ENCODE measurements at places on chromosomes 3 and 15.

DNA sequence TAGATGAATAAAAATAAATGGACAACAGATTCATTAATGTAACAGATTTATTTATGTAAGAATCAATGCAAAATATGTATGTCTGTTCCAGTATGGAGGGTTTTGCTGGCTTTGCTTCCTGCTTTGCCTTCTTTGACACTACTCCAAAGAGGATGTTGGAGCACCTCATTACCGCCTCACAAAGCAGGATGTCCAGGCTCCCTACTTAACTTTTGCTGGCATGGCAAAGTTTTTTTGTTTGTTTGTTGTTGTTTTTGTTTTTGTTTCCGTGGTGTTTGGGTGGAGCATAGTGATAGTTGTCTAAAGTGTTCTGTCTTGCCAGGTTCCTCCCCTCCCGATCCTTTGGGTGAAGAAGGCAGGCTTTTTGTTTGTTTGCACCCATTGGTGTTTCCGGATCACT is 38.7 kb downstream of the DIPK2A start:
- no peak for DNase-seq

DNA sequence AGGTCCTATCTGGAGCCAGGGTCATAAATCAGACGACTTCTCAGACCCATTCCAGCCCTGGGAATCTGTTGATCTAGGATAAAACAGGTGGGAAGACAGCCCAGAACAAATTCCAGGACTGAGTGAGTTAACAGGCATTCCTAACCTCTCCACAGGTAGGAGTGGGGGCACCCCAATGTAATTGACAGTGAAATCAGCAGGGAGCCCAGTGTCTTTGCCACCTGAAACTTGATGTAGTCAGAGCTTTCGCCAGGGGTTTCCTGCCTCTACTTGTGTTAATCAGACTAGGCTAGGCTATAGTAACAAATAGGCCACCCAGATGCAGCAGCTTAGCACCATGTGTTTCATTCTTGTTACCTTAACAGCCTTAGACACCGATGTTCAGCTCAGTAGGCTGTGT is 2.7 kb upstream of the HEG1 start:
- DNase-seq: no peak

DNA sequence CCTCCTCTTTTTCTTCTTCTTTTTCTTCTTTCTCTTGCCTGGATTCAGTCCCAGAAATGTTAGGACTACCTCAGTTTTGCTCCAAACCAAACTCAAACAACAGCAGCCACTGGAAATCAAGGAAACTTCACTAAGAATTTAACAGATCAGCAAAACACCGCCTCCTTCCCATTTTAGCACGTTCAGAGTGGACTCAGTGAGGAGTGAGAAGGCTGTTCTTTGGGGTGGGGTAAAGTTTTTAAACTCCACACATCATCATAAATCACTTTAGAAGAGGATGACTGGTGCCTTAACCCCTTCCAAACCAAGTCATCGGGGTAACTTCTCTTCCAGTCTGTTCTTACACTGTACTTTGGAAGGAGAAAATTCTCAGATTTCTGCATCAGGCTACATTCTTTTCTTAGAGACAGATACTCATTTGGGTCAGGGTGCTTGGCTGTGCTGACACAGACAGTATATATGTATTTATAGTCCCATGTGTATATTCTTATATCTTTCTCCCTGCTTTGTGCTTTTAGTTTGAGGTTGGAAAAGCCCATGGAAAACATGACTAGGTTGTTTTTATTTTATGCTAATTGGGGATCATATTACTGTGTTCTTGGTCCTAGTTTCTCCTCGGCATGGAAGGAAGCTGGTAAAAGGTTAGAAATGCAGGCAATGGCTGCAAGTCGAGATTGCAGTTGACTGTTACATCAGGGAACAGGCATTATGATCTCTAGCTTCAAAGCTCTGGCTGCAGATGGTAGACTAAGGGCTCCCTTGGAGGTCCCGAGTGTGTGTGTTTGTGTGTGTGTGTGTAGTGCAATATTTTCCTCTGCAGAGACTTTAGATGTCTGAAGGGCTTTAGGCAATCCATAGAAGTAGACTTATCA is at the start of gene CCDC80:
TSS of gene CCDC80 (minus strand) at position 214 of the 872 bp plus-strand sequence. CDS start 1,238 bp downstream, outside the sequence.
- no peak for DNase-seq

GRCh38 chr15:68783226-68784058 is 37.3 kb downstream of the ANP32A start:
- no peak for DNase-seq

DNA sequence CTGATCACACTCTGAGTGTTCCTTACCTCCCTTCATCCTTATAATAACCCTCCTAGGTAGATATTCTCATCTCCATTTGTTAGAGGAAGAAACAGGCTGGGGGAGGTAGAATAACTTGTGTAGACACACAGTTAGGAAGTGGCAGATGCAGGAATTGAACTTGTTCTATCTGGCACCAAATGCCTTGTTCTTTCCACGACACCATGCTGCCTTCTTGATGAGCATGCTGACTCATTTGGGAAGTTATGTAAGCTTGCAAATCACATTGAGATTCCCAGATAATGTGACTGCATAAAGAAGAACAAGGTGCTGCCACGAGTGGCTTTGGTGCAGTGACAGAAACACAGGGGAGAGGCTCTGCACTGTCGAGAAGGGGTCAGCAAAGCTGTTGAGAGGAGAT is 27.5 kb upstream of the NDUFB4 start:
- peak; percentile 37 for DNase-seq

DNA sequence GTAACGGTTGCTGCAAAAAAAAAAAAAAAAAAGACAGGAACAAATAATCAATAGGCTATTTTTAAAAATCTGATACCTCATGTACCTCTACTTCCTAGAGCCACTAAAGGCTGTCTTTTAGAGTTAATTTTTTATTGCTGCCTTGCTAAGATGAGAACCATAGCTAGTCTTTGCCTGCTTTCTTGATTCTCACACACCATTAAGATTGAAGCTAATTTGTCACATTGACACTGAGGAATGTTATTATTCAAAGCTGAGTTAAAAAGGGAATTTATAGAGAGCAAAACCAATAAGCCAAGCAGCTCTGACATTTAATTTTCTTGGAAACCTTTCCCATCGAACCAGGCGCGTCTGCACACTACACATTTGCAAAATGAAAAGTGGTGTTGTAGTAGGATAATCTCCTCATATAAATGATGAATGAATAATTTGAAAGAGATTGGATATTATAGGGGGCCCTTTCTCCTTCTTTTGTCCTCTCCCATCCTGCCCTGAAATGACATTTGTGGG is 149.7 kb downstream of the TMEM108 start:
- no peak for DNase-seq

DNA sequence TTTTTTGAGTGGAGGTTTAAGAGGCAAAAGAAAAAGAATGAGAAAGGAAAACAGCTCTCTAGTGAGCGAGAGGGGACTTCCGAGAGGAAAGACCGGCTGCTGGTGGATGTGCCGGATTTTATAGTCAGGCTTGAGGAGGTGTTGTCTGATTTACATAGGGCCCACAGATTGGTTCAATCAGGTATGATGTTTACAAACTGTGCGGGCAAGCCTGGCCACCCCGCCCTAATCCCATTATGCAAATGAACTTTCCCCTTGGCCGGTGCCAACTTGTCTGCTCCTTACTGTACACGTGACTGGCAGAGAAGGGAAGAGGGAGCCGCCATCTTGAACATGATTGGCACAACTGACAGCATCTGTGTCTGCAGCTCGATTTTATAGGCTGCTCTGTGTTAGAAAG is 44.7 kb downstream of the FAM43A start:
- DNase-seq: no peak

- no peak for DNase-seq
Observed at GRCh38 chr3:59016930-59017616, 32.8 kb downstream of the CFAP20DC start.

DNA sequence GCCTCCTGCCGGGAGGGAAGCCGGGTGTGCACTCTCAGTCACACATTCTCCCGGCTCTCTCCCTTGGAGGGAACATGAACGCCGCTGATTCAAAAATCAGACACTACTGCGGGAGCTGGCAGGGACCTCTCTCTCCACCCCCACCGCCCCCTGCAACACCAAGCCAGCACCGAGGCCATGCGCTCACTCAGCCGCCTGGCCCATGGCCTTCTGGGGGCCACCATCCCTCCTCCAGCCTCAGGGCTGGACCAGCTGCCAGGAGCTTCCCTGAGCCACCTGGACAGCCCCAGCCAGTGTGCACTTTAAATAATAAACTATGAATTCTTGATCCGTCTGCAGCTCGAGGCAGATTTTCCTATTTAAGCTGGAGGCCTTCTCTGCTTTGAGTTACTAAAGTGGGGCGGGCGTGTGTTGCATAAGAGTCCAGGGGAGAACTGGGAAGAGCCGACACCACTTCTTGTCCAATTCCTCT is 30.6 kb downstream of the ADAMTS17 start:
- no peak for DNase-seq

DNA sequence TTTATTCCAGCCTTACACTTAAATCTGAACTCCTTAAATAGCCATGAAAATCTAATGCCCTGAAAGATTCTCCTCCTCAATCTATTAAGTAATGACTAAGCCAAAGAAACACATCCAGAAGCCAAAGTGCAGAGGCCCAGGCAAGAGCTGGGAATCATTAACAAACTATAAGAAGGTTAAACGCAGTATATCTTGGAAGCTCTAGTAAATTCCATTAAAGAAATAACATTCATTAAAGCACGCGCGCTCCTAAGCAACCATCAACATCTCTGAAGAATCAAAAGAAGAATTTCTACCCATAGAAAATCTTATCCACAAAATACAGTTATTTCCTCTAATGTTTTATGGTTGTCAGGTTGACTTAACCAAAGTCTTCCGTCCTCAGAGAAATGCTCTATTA is 29.5 kb downstream of the MB21D2 start:
- DNase-seq: no peak

DNA sequence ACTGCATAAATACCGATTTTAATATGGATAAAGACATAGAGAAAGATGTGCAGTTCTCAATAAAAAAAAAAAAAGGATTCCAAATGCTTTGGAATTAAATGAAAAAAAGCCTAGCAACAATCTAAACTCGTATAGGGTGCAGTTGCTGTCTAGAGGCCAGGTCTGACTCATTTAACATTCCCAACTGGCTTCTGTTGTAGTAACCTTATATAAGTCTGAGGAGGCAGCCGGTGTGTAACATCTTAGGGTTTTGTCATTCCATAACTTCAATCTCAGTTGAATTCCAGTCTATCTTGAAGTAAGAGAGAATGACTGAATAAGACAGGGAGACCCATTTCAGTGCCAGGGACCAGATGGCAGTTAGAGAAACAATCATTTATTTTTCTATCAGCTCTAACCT is 6.5 kb downstream of the PDCD10 start:
- no peak for DNase-seq

DNA sequence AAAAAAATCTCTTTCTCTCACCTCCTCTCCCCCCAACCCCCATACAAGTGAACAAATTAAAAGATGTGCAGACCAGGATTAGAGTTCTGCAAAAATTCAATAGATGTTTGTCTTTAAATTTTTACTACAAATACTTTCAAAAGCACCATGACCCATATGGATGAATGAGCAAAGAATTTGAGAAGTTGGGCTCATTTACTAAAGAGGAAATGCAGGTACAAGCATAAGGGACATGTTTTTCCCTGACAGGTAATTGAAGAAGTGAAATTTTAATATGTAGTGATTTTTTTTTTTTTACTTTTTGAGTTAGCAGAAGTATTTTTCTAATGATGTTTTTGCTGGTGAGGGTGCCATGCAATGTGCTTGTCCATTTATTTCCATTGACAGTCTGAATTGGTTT is 15.3 kb downstream of the PIK3CA start:
- no peak for DNase-seq

Data from hippocampal formation (tissue), 2 donors.